CD8-positive, alpha-beta memory T cell (primary cell): ENCODE measurements at places on chromosomes 4 and X. TPM values are rescaled to one million over a fixed set of nuclear protein-coding genes. Genes with fewer than 3 reads are reported as not detected.

- no peak for DNase-seq
- no peaks in the 10 kb centered on the region for H3K36me3 ChIP-seq
- H3K4me1 ChIP-seq, result no peaks in the 10 kb centered on the region
These were observed 105.3 kb upstream of the SMIM10 start for GRCh38 chrX:134885336-134886001.

DNA sequence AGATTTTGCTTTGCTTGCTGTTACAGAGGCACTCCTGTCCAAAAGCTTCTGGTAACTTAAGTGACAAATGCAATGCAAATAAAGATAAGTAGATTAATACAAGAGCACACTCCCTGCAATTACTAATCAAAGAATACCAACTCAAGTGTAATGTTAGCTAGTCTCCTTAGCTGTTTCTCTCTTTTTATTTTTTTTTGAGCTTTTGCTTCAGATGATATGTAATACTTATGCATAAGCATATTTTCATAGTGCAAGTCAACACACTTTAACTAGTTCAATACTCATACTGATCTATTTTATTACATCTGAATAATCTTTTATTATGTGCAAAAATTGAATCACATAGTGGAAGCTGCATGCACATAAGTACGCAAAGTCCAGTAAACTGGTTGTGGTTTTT is 2.7 kb downstream of the SLC7A11 start:
- no peak overlapping the region for H3K4me3 ChIP-seq
- no peaks in the 10 kb centered on the region for H3K36me3 ChIP-seq
- H3K27me3 ChIP-seq, result no peaks in the 10 kb centered on the region
- peak overlapping the region; percentile 39 for H3K27ac ChIP-seq
- peaks cover 7% of the 10 kb centered on the region for H3K4me1 ChIP-seq

The MTM1 gene
- 16.6 TPM for total RNA-seq

The F8A2 gene
- not detected for total RNA-seq
